T-helper 2 cell treated with Interferon-gamma antibody and Interleukin-4, amounts not matched to agents 100 ng/mL and 5 ng/mL, for 36 hours (primary cell): ENCODE measurements at places on chromosomes 12 and 14. TPM values are rescaled to one million over a fixed set of nuclear protein-coding genes. Genes with fewer than 3 reads are reported as not detected.

IPO8 gene
- 44.4 and 46.4 TPM in 2 replicates for total RNA-seq

RAB3IP gene
- 16.5 and 18.4 TPM in 2 replicates for total RNA-seq

CLEC1B gene
- total RNA-seq, result not detected in 2 replicates

RNU6-7 gene
- total RNA-seq, result not detected in 2 replicates

RNASE7 gene
- total RNA-seq, result not detected in 2 replicates

PZP gene
- total RNA-seq, result not detected in 2 replicates

EFS gene
- not detected in 2 replicates for total RNA-seq

AHNAK2 gene
- total RNA-seq, result 0.05 TPM in 1 of 2 replicates, not detected in the other

OTX2 gene
- not detected in 2 replicates for total RNA-seq

TPH2 gene
- not detected in 2 replicates for total RNA-seq

C3AR1 gene
- 3.6 TPM in 2 replicates for total RNA-seq

LRIG3 gene
- 0.05 TPM in 1 of 2 replicates, not detected in the other for total RNA-seq

TAMALIN gene
- total RNA-seq, result 2.1 and 2.4 TPM in 2 replicates

SMOC1 gene
- not detected in 2 replicates for total RNA-seq

ENDOU gene
- 0.07 TPM in 1 of 2 replicates, not detected in the other for total RNA-seq

GLT8D2 gene
- 0.16 TPM in 1 of 2 replicates, not detected in the other for total RNA-seq

EIF2S1 gene
- total RNA-seq, result 137 and 139 TPM in 2 replicates

NKX2-8 gene
- total RNA-seq, result not detected in 2 replicates

KCNH3 gene
- 0.82 and 1.2 TPM in 2 replicates for total RNA-seq

MIPOL1 gene
- not detected in 2 replicates for total RNA-seq

HSPA2 gene
- total RNA-seq, result 3.6 and 3.8 TPM in 2 replicates
